Stimulated activated CD4-positive, alpha-beta T cell treated with anti-CD3 and anti-CD28 coated beads, TNF-alpha, amount 100 ng/mL, for 48 hours (primary cell): ENCODE measurements at places on chromosomes 11 and 22.

DNA sequence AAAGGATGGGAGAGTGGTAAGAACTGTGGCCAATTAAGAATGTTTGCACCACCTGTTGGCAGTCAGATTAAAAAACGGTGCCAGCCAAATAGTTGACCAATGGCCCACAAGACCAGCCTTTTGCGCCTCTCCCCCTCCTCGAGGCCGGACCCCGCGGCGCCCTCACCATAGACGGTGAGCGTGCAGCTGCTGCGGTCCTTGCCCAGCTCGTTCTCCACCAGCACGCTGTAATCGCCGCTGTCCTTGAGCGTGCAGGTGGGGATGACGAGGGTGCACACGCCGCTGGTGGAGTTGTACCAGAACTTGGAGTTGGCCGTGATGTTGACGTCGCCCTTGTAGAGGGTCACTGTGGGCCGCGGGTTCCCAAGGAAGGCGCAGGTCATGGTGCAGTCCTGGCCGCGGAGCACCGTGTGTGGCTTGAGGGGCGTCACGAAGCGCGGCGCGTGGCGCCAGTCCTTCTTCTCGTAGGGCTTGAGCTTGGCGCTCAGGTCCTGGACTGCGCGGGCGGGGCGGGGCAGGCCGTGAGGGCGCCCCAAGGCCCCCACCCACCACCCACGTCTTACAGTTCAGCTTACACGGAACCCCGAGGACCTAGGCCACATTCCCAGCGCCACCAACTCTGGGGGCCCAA, 7.2 kb downstream of the TMEM86A start:
- DNase-seq = no peak

DNA sequence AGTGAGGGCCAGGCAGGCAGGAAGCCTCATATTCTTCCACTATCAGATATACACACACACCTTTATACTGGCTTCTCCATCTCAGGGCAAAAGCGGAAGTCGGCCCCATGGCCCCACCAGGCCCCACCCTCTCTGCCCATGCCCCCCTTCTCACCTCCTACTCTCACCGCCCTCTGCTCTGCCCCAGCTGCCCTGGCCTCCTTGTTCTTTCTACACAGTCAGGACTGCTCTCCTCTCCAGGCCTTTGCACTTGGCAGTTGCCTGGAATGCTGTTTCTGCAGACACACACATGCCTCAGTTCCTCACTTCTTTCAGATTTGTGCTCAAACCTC, 25.3 kb downstream of the OTOG start:
- no peak for DNase-seq

- no peak for DNase-seq
These were observed 2.9 kb downstream of the OR51V1 start for GRCh38 chr11:5197536-5197935.

DNA sequence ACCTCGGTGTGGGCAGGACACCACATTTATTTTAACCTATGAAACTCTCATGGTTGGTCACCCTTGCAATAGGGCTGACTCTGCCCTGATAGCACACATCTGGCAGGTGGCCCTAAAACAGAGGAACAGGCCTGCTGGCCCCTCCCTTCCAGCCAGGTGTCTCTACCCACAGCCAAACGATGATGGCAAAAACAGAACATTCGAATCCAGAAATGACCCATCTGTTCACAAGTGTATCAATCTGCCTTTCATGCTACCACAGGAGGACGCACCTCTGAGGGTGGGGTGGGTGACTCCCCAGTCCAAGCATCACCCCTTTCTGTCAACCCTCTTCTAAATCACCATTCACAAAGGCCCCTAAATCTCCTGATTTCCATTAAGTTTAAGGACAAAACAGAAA, 118.1 kb downstream of the ETS1 start:
- no peak for DNase-seq

DNA sequence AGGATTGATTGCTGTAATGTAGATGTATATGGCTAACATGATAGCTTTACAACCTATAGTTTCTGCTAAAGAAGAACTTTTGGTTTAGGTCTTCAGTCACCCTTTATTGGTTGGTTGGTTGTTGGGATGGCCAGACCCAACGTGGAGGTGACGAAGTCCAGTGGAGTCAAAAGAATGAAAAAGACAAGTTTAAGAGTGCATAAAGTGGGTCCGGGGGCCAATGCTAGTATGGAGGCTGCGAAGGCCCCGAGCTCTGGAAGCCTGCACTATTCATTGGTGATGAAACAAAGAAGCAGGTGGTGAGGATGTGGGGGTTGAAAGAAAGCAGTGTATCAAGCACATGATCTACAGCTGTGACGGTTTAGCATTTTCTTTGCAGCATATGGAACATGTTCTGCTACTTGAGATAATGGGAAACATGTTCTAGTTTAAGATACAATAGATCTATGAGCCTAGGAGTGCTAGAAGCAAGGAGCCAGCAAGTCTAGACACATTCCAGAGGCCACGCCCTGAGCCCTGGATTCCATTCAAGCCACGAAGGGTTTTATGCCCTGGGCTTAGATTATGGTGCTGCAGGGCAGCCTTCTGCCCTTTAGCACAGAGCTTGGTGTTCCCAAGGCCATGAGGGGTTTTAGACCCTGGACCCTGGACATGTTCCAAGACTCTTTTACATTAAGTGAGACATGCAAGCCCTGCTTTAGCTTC, 6.3 kb downstream of the TCP11L1 start:
- DNase-seq = no peak

GRCh38 chr11:39102236-39102635, 2357.2 kb downstream of the LRRC4C start:
- no peak for DNase-seq

- no peak for DNase-seq
These were observed 60.2 kb upstream of the HMGXB4 start for GRCh38 chr22:35197071-35197470.

DNA sequence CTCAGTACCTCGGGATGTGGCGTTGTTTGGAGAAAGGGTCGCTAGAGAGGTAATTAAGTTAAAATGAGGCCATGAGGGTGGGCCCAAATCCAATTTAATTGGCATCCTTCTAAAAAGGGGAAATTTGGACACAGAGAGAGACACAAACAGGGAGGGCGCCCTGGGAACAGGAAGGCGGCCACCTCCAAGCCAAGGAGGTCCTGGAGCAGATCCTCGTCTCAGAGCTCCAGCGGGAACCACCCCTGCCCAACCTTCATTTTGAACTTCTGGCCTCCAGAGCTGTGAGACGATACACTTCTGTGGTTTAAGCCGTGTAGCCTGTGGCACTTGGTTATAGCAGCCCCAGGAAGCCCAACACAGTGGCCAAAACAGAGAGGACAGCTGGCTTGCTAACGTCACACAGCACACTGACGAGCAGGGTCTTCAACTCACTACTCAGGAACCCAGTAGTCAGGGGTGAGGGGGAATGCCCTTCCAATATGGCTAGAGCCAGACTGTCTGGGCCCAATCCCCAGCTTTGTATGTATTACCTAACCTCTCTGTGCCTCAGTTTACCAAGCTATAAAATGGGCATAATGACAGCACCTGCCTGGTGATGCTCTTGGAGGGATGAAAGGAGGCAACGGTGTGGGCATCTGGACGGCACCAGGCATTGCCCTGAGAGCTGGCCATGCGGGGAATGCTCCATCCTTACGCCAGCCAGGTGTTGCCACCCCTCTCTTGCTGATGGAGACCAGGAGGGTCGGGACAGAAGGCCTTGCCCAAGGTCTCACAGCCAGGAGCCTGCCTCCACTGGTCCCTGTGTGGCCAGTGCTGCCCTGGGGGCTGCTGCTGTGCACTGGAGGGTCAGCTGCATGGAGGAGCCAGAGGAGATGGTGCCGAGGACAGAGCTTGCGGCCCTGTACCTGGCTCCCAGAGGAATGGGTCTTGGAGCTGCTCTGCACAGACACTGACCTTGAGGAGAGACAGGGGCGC, 53.3 kb upstream of the LINC01488 start:
- DNase-seq = no peak

DNA sequence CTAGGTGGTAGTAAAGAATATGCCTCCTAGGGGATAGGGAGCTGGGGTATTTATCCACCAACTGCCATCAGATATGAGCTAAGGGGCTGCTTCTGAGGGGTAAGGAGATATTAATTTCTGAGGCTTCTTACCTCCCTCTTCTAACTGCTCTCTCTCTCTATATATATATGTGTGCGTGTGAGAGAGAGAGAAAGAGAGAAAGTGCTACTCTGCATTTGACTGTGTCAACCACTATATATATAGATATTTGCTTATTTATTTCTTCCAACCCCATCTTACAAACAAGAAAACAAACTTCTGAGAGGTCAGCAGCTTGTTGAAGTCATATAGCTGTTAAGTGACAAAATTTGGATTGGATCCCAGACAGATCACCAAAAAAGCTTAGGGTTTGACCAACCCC, 5.9 kb upstream of the HEPACAM start:
- no peak for DNase-seq
